ENCODE measurements at places on chromosomes 5 and 9. TPM values are rescaled to one million over a fixed set of nuclear protein-coding genes. Genes with fewer than 3 reads are reported as not detected.

Gene IRX2
- total RNA-seq, result not detected

Gene DBH
- total RNA-seq, result not detected

Gene SHC3
- 2.2 TPM for total RNA-seq

Gene MED10
- 32.6 TPM for total RNA-seq

Gene EIF4E1B
- not detected for total RNA-seq

Gene ROR2
- total RNA-seq, result 35.6 TPM

Gene C9orf43
- total RNA-seq, result 3.3 TPM

Gene PCDHGA3
- total RNA-seq, result 0.51 TPM

Gene CDX1
- 0.77 TPM for total RNA-seq

Gene GABBR2
- total RNA-seq, result not detected

Gene SYNPO
- total RNA-seq, result 9.7 TPM

Gene SPINK4
- total RNA-seq, result not detected

Gene AIF1L
- total RNA-seq, result 18.0 TPM

Gene PDE8B
- total RNA-seq, result 13.0 TPM

Gene DMRT3
- under 0.01 TPM for total RNA-seq

Gene UAP1L1
- total RNA-seq, result 0.51 TPM

Gene PCDHA3
- total RNA-seq, result 1.8 TPM

Gene ARL14EPL
- total RNA-seq, result not detected

Gene ATP6V1G1
- total RNA-seq, result 310 TPM

Gene ARHGEF37
- total RNA-seq, result 4.6 TPM

Gene PCDHGB7
- total RNA-seq, result 7.1 TPM

Gene ARHGEF28
- total RNA-seq, result 16.0 TPM

Gene C9orf153
- total RNA-seq, result 1.8 TPM

Gene PKN3
- total RNA-seq, result 19.5 TPM

Gene SPINK13
- not detected for total RNA-seq

Gene CTNND2
- total RNA-seq, result 0.49 TPM

Gene F12
- total RNA-seq, result not detected

Gene RNF208
- not detected for total RNA-seq

Gene LIX1
- total RNA-seq, result not detected

Gene ORM2
- 1.2 TPM for total RNA-seq

Gene ZNF879
- 11.8 TPM for total RNA-seq

Gene KLHL9
- 88.5 TPM for total RNA-seq
